ENCODE measurements at places on chromosomes 4 and X.

DNA sequence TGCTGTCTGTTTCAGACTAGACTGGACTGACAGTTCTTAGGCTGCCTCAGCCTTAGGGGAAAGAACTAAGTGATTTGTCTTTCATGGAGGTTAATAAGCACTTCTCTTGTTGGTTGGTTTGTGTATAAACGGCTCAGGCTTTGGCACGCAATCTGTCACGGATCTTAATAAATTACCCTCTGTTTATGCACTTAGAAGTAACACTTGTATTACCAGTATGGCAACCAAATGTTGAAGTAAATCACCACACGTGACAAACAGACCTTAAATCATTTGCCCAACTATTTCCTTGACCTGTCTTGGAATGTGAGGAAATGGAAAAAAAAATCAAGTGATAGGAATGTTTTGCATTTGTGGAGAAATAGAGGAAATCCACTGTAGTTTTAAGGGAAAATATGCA is 69.9 kb downstream of the TEX13A start:
- no peak for DNase-seq

DNA sequence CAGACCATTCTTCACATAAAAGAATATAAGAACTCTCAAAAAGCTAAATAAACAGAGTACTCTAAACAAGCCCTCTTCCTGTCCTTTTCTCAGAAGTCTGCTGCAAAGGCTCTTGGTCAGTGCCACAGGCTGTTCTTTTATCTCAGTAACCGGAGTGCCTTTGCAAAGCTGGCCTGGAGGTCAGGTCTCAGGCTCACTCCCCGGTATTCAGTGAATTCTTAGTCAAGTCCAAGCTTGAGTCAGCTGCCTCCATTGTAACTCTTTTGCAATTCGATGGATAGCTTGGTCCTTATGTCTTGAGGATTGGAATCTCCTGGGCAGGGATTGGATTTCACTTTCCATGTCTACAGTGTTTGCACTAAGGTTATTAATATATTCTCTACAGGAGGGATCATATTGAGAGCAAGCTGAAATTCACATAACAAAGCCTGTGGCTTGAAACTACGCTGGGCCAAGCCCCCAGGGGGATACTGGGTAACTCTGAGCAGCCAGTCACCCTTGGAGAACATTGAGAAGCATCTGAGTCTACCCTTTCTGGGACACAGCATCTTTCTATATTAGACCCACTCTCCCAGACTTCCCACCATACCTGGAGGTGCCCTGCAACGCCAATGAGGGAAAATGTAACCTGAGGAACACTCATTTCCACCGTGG is 10.0 kb upstream of the HS6ST2 start:
- DNase-seq: no peak

DNA sequence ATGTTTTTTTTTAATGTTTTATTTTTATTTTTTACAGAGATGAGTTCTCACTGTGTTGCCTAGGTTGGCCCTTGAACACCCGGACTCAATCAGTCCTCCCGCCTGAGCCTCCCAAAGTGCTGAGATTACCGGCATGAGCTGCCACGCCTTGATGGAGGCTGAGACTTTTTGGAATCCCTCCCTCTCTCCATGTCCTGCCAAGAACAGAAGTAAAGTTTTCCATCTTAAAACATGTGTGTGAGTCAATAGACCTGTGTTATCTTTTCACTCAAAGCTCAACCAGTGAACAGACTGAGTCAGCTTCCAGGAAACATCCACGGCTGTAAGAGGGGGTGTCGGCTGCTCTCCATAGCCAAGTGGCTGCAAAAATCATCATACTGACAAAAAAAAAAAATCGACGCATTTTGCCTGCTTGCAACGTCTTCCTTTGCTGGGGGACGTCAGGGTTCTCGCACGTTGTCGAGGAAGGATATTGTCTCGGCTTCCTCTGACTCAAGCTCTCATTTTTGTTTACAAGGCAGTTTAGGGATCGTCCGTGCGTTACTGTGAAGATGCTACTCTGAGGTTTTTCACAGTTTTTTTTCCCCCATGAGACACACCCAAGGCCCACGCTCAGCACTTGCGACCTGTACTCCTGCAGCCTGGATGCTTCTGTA is 10.0 kb upstream of the ASMTL start:
- DNase-seq: no peak

GRCh38 chr4:40763228-40763716 is 13.5 kb downstream of the NSUN7 start:
- no peak for DNase-seq

DNA sequence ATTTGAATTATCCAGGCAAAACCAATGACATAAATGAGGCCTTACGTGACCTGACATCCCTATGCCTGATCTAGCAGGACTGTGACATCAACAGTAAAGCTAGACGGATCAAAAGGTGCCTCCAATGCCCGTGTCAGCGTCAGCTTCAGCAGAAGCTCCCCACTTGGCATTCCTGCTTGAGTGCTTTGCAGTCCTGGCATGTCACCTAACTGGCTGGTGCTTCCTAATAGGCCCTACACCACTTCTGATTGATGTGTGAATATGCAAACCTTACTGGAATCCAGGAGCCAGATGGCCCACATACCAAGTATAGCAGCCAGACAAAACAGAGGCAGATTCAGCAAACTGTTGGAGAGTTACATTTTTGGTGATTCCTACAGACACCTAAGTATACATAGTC is 224.2 kb downstream of the DMD start:
- peak; percentile 13 for DNase-seq

DNA sequence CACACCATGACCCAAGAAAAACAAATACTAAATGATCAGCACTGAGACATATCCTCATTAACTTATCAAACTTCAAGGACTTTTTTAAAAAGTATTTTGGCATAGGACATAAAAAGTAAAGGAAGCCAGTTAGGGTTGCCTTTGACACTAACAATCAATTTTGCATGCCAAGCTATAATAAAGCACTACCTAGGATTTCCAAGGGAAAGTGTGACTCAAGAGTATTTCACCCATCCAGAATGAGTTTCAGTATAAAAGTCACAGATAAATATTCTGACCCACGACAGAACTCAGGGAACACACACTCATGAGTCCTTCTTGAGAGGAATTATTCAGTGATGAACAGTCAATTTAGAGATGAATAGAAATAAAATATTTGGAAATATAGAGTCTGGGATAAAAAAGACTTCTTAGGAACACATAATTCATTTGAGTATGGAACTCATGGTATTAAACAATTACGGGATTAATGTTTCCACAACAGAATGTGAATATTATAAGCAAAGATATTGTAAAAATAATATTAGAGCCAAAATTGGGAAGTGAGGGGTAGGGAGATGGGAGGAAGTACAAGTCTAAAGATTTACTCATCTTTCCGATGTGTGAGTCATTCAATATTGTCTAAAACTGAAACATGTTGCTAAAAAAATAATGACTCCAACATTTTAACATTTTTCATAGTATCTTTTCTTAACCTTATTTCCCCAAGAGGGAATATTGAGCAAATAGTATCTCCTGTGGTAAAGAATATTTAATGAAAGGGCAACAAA is 143.5 kb upstream of the LNX1 start:
- DNase-seq: no peak

DNA sequence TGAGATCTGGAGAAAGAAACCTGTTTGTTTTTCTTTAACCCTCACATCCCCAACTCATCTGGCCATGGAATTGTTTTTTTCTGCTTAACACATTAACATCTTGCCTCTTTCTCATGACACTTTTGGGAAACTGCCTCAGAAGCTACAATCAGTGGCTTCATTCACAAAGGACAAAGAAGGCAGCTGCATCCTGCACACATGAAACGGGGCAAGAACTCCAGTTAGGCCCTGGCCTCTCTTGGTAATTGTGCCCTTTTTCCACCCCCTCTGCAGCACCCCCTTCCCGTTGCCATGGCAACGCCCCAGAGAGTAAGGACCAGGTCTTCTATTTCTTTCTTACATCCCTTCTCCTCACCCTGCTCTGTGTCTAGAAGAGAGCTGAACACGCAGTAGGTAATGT is 103.4 kb downstream of the PDGFRA start:
- peak; percentile 43 for DNase-seq

- DNase-seq: peak; percentile 39
Observed at GRCh38 chr4:107931775-107932321, 499 bp downstream of the CYP2U1 start.

- DNase-seq: no peak
Observed at GRCh38 chr4:83996254-83996653, 460.3 kb downstream of the GPAT3 start.

DNA sequence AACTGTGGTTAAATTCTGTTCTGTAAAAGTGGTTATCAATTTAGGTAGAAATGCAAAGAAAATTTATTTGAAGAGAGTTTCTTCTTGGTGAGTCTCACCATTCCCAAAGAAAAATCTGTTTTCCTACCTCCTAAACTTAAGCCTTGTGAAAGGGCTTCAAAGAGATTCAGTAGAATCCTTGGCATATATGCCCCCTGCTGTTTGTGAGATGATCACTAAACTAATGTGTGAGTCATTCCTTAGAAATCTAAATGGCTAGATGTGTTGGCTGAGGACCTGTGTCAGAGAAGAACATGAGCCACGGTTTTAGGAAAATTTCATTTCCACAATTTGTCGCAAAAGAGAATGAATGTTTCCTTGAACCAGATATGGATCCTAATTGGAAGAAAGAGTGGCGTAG is 260.9 kb downstream of the SLC7A11 start:
- DNase-seq: no peak

DNA sequence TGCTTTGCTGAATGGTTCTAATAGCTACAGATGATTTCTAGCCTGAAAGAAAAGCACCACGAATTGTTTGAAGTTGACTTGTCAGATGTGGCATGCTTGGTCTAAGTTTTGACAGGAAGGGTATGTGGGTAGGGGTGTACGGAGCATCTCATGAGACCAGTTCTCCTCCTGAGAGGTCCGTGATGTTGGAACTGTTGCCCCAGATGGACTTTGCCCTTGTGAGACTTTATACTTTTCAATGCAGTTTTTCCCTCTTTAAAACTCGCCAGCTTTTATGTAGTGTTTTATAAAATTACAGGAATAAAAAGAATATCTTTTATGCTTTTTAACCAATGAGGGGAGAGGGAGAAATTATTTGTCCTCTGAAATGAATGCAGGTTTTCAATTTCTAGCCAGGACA is 16.6 kb upstream of the XG start:
- no peak for DNase-seq

DNA sequence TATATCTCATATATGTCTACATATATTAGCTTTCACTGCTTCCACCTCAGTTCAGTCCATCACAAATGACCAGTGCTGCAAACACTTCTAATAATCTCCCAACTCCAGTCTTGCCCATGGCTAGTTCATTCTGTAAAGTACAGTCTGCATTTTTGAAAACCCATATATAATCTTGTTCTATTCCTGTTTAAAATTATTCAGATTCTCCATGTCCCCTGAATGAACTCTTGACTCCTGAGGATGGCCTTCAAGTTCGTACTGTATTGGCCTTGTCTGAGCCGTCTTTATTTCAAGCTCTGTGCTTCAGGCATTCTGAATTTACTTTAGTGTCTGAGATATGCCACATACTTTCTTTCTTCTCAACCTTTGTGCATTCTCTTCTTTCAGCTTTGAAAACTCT is 84.7 kb downstream of the PTPN13 start:
- DNase-seq: no peak

Measured in Ammon's horn (tissue), 1 donor.